ENCODE measurements at places on chromosomes 5 and 9. TPM values are rescaled to one million over a fixed set of nuclear protein-coding genes. Genes with fewer than 3 reads are reported as not detected.

The BRINP1 gene
- total RNA-seq = not detected

The SAPCD2 gene
- 14.7 TPM for total RNA-seq

The STPG3 gene
- not detected for total RNA-seq

The NUTM2G gene
- not detected for total RNA-seq

The ACTBL2 gene
- not detected for total RNA-seq

The ANKRD31 gene
- total RNA-seq = 0.10 TPM

The SH3GL2 gene
- total RNA-seq = under 0.01 TPM

The CNTNAP3B gene
- total RNA-seq = 163 TPM

The IL3 gene
- not detected for total RNA-seq

The PLEKHG4B gene
- not detected for total RNA-seq

The PTPN3 gene
- 0.19 TPM for total RNA-seq

The FOXD4 gene
- total RNA-seq = 0.19 TPM

The RNF183 gene
- not detected for total RNA-seq

The EXOSC3 gene
- total RNA-seq = 22.7 TPM

The SYK gene
- total RNA-seq = not detected

The TMC1 gene
- 0.33 TPM for total RNA-seq

Measured in vein endothelial cell (primary cell).